H4 (cell line): ENCODE measurements at places on chromosomes 5 and 9. TPM values are rescaled to one million over a fixed set of nuclear protein-coding genes. Genes with fewer than 3 reads are reported as not detected.

LIFR gene
- 25.1 and 31.2 TPM in 2 replicates for total RNA-seq

DNA sequence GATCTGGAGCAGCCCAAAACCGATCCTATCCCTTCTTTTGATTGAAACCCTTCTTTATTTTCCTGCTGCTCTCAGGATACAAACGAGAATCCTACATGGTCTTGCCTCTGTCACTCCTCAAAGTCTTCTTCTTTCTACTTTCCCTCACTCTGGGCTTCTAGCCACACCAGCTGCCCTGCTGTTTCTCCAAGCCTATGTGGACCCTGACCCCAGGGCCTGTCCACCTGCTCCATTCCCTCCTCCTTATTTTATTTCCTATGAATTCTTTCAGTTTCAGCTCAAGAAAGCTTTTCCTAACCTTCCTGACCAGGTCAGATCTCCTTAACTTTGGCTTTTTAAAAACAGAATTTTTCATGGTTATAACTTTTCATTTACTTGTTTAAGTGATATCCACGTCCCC lies 141.0 kb downstream of the ARHGAP26 start:
- no peak for DNase-seq

GRCh38 chr5:175448276-175448675 lies 4.3 kb upstream of the DRD1 start:
- no peak for DNase-seq

WDR31 gene
- total RNA-seq, result 0.46 and 0.47 TPM in 2 replicates

DNA sequence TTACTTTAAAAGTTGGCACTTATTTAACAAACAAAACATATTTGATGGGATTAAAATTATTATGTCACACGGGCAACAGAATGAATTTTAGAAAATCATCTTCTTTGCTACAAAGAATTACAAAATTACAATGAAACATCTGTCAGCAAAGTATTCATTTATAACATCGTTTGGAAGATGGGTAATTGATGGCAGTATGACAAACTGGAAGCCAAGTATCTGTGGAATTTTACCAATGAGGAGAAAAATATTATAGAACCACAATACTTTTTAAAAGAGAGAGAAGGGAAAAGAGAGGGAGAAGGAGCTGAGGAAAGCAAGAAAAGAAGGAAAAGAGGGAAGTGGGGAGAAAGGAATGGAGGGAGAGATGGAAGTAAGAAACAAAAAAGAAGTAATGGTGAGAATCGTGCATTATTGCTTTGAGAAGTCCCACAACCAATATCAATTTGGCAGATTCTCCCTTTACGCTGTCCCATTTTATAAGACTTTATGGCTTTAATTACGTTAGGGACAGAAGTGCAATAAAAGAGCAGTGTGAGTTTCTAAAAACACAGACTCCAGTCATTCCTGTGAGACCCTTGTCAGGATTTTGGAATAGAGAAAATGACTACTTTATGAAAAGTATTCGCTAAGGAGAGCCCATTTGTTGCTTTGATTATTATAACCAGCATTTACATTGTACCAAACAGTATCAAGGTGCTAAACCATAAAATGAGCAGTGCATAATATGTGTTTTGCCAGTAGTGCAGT lies 76.7 kb downstream of the LURAP1L start:
- DNase-seq, result no peak

KCNIP1 gene
- total RNA-seq, result not detected in 2 replicates
